ENCODE measurements at places on chromosomes 7 and 10.
A peak's percentile ranks its signal among the peaks of the same experiment; 100 is the strongest.

DNA sequence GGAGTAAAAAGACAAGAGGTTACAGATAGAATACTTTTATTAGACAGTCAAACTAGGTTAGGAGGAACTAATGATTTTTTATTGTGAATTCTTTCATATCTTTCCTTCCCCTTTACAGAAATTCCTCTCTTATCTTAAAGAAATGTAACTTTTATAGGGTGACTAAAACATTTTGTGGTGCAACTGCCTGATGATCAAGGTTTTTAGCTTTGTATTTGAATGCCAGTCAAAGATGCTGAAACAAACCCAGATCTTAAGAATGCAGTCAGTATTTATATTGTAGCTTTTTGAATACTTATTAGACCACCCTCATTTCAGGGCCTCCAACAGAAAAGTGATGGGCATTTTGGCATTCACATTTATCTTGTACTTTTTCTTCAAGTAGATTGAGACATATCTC is 27.4 kb downstream of the TAX1BP1 start:
- DNase-seq: no peak

- no peak for DNase-seq
These were observed 15.9 kb upstream of the CFAP46 start for GRCh38 chr10:132957981-132958882.

DNA sequence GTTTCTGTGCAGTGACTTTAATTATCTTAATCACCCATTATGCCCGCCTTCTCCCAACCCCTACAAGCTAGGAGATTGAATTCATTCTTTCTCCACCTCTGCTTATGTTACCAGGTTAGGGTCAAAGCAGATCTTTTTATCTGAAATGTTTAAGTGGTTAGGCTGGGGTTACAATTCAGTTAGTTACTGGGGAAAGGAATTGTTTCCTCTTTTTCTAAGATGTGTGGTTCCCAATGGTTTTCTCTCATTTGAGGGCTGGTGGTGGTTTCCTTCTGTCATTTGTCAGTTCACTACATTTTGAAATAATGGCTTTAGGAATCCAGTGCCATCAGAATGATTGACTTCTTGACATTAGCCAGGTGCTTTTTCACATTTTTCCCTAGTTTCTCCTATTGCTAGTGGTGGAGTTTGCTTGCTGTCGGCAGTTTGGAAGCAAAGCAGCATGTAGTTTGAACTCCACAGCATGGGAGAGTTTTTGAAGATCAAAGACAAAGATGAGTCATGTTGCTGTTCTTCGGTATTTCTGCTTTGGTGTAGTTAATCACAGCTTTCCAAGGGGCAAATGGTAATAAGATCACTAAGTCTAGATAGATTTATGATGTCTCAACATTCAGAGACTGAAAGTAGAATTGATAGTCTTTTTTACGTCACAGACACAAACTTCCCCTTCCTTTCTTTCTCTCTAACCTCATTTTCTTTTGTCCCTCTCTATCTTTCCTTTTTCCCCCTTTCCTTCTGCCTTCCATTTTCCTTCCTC is 168.2 kb downstream of the SND1 start:
- DNase-seq: peak; percentile 80

DNA sequence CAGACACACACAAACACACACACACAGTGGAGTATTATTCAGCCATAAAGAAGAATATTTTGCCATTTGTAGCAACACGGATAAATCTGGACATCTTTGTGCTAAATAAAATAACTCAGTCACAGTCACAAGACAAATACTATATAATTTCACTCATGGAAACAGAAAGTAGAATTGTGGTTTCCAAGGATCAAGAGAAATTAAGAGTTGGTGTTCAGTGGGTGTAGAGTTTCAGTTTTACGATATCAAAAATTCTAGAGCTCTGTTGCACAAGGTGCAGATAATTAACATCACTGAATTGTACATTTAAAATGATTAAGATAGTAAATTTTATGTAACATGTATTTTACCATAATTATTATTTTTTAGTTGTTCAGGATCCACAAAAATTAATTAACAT is 1235.0 kb downstream of the XPNPEP1 start:
- no peak for DNase-seq

DNA sequence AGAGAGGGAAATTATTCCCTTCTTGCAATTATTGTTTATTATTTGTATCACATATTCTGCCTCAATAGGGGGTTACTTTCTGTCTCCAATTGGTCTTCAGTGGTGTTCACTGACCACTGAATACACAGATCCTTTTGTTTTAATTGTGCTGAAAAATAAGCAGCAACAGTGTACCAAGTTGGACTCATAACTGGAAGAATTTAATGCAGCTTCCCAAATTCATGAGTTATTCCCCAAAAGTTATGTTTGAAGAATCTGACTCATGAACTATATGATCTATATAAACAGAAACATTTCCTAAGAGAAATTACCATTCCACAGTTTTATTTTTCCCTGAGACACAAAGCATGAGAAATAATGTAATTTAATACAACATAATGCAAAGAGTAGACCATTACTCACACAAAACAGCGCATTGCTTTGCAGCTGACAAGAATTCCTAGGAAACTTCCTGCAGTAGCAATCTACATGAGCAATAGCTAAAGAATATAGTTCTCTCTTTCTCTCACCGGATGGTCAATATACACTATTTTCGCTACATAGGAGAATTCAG is 479.2 kb downstream of the HTR7 start:
- no peak for DNase-seq

GRCh38 chr10:43870968-43871439 is 222.3 kb upstream of the ZNF32 start:
- DNase-seq: no peak

GRCh38 chr10:89793649-89794254 is 92.4 kb downstream of the KIF20B start:
- DNase-seq: peak; percentile 73

- no peak for DNase-seq
These were observed 192.3 kb downstream of the PLXNA4 start for GRCh38 chr7:132383962-132384361.

DNA sequence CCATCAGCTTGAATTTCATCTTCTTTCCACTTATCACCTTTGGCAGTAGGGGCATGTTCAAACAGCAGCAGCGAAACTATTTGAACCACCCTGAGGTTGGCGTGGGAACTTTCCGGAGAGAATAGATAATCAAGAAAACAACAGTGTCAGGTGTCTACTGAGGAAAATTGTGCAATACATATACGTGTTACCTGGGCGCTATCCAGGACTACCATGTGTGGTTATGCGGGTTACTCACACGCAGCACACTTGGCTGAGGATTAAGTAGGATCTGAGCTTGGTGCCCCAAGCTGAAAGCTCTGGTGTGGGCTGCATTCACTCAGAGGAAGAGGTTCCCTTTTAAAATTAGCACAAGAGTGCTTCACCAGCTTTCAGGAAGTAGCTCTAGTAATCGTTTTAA is 8.8 kb upstream of the ABI1 start:
- DNase-seq: no peak

DNA sequence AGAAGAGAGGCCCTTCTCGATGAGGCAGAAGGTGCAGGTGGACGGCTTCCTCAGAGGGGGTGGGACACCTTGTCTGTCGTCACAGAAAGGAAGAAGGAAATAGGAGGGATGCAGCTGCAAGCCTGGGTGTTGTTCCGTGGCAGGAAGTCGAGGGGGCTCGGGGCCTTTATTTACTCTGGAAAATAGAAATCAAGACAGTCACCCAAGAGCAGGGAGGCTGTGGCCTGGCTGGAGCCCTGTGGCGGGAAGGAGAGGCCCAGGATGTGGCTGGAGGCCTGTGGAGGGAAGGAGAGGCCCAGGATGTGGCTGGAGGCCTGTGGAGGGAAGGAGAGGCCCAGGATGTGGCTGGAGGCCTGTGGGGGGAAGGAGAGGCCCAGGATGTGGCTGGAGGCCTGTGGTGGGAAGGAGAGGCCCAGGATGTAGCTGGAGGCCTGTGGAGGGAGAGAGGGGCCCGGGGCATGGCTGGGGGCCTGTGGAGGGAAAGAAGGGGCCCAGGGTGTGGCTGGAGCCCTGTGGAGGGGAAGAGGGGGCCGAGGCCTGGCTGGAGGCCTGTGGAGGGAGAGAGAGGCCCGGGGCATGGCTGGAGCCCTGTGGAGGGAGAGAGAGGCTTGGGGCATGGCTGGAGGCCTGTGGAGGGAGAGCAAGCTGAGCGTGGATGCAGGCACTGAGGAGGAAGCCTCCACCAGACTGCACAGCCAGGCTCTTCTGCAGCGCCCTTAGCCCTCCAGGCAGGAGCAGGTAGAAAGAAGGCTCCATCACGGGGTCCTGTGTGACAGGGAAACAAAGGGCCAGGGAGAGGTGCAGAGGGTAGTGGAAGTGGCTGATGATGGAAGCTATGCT is 97.3 kb upstream of the SFMBT2 start:
- no peak for DNase-seq

- no peak for DNase-seq
These were observed 97.3 kb downstream of the GRB10 start for GRCh38 chr7:50685135-50686065.

DNA sequence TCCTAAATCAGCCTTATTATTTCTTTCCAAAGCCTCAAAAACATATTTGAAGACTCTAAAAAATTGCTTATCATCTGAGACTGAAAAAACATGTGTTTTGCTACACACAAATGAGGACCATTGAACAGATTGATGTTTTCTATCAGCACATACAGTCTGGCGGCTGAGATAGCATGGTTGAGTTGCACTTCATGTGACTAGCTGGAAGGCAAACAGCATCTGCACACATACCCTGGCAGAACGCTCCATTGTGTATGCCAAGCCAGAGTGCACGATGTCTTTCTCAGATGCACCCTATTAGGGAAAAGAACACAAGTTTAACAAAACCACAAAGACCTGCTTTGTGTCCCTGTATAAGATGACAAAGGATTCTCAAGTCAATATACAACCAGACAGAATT is 33.0 kb downstream of the FAM25A start:
- DNase-seq: peak; percentile 17

- DNase-seq: no peak
These were observed 66.2 kb downstream of the SDK1 start for GRCh38 chr7:3367261-3367660.

GRCh38 chr10:54550016-54550415 is 251.0 kb downstream of the PCDH15 start:
- DNase-seq: no peak

- no peak for DNase-seq
These were observed 35.5 kb upstream of the RNF32 start for GRCh38 chr7:156604836-156605695.

- no peak for DNase-seq
These were observed 84.0 kb downstream of the NRG3 start for GRCh38 chr10:81959016-81959415.

DNA sequence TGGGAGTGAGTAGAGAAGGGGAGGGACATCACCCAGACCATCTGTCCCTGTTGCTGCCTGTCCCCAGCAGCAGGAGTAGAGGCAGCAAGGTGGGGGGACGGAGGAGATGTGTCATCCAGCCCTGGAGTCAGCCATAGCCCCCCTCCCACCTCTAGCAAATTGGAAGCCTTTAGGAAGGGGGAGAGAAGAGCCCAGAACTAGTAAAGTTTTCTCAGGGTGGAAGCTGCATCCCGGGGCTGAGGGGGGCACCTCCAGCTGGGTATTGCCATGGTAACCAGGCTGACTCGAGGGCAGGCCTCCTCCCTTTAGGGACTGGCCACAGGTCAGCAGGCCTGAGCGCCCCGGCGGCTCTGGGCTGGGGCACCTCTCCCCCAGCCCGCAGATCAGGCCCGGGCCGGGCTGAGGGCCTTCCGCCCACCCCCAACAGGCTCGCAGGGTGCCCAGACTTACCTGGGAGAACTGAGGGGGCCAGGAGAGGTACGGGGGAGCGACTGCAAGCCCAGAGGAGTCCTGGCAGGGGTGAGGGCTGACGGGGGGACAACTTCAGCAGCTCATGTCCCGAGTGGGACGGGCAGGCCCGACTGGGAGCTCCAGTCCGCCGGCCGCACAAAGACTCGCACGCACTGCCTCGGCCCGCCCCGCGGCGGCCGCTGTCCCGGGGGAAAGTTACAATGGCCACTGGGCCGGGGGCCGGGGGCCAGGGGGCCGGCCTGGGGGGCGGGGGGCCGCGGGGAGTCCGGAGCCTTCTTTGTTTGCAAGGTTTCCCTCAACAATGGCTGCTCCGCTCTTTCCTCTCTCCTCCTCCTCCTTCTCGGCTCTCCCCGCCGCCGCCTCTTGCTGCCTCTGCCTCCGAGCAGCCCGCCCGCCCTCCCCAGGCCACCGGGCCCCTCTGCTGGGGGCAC is 6.0 kb downstream of the LDB1 start:
- DNase-seq: peak; percentile 54

GRCh38 chr10:72277996-72278667 is 4.4 kb downstream of the DDIT4 start:
- peak; percentile 24 for DNase-seq

DNA sequence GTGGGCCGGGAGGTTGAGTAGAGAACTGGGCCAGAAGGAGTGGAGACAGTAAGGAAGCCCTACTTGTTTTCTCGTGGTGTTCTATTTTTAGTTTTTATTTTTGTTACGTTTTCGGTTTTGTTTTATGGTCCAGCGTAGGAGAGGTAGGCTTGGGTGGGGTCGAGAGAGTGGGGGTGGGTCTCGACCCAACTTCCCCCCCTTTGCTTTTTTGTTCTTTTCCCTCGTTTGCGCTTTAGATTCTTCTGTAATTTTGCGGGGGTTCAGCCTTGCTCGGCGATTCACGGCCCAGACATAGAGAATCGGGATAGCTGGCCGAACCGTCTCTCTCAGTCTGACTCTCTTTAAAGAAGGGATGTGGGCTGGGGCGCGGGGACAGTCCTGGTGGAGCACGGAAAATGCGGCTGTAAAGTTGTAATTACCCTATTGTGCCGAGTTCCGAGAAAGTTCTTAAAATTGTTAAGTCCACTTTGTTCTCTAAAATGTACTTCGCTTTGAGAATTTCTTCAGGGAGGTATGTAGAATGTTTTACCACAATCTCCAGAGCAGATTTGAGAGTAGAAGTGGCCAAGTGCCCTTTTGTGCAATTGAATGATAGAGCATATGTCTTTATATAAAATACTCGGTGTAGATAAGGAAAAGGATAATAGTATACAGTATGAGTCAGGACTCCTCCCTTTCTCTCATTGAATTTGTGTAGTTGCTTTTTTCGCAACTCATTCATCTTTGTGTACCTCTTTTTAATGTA is 816 bp downstream of the DMTF1 start:
- peak; percentile 66 for DNase-seq

GRCh38 chr10:121597504-121598262 is 561 bp downstream of the FGFR2 start:
- peak; percentile 36 for DNase-seq

DNA sequence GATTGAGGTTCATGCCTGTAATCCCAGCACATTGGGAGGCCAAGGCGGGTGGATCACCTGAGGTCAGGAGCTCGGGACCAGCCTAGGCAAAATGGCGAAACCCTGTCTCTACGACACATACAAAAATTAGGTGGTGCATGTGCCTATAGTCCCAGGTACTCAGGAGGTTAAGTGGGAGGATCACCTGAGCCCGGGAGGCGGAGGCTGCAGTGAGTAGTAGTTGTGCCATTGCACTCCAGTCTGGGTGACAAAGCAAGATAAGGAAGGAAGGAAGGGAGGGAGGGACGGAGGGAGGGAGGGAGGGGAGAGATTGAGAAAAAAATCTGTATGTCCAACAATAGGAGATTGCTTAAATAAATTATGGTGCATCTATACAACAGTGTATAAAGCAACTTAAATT is 13.2 kb downstream of the TLL2 start:
- DNase-seq: no peak

GRCh38 chr7:12066004-12066403 is 145.1 kb upstream of the TMEM106B start:
- no peak for DNase-seq

GRCh38 chr10:128474571-128474970 is 348.3 kb upstream of the MKI67 start:
- no peak for DNase-seq

GRCh38 chr7:148753224-148753623 is 54.5 kb downstream of the CUL1 start:
- no peak for DNase-seq

GRCh38 chr10:28849821-28850220 is 172.5 kb downstream of the BAMBI start:
- DNase-seq: no peak

Data from NCI-H69 (cell line).